ENCODE measurements at places on chromosomes 11 and 22.

GRCh38 chr11:57650739-57651090 is 1.0 kb upstream of the YPEL4 start:
- no peak for DNase-seq

DNA sequence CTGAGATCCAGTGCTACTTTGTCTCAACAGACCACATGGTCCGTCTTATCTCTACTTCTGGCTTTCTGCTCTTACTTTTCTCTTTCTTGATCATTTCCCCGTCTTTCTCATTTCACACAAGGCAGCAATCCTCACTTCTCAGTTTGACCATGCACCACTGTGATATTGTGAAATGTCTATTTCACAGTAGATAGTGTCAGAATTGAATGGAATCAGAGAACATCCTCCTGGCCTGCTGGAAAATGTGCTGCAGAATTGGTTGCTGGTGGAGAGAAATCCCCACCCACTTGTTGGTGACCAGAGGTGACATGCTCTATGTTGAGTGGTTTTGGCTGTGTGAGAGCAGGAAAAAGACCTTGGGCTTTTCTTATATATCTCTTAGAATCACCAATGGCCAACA is 57.8 kb upstream of the RCN1 start:
- DNase-seq: peak; percentile 11

DNA sequence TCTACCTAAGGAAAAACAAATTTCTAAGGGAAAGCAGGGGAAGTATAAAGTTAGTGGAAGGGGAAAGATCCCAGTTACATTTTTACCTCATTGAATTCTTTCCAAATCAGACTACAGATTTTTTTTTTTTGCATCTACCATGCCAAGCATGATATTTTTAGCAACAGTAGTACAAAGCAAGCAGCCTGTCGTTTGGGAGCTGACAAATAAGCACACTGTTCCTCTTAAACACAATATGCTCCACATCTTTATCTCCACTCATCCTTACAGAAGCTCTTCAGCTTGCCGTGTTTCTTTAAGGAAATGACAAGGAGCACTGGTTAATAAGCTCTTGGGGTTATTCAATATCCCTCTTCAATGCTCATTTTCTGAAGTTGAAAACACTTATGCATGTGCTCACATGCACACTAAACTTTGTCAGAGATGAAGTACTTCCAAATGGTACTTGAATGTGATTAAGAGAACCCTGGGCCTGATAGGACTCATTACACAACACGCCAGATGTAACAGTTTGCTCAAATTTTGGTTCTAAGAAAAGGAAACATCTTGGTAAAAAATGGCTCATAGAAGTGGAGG is 53.8 kb downstream of the PAX6 start:
- DNase-seq: no peak

- DNase-seq: no peak
These were observed 22.7 kb upstream of the RASD2 start for GRCh38 chr22:35517769-35518530.

- no peak for DNase-seq
These were observed 17.3 kb downstream of the TRMU start for GRCh38 chr22:46352691-46353386.

GRCh38 chr22:19406281-19406811 is 25.2 kb downstream of the HIRA start:
- no peak for DNase-seq

DNA sequence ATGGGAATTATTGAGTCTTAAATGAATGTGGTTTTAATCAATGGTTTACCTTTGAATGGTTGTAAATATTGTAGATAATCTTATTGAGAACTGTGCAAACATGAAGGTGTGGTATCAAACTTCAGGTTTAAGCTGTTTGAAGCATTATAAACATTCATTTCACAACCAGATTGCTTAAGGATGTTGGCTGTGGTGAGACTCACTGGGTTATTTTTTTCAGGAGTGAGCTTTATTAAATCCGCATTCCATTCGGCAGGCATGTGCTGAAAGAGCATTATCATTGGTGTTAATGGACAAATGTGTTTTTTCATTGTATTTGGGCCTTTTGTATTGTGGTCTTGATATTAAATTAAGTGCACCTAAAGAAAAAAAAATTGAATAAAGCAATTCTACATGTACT is 9.7 kb downstream of the MMP3 start:
- no peak for DNase-seq

- peak; percentile 69 for DNase-seq
These were observed 167.0 kb upstream of the RASSF10 start for GRCh38 chr11:12841946-12842630.

- no peak for DNase-seq
These were observed 340.0 kb downstream of the METTL15 start for GRCh38 chr11:28448186-28448585.

DNA sequence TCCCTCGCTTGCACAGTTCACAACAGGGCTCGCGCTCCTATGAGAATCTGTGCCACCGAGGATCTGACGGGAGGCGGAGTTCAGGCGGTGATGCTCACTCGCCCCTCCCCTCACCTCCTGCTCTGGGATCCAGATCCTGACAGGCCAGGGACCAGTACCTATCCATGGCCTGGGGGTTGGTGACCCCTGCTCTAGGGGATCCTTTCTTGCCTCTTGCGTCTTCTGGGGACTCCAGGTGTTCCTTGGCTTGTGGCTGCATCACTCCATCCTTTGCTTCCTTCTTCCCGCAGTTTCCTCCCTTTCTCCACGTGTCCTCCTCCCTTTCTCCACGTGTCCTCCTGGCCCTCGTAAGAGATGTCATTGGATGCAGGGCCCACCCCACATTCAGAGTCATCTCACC is 30.6 kb upstream of the KRTAP5-7 start:
- no peak for DNase-seq

DNA sequence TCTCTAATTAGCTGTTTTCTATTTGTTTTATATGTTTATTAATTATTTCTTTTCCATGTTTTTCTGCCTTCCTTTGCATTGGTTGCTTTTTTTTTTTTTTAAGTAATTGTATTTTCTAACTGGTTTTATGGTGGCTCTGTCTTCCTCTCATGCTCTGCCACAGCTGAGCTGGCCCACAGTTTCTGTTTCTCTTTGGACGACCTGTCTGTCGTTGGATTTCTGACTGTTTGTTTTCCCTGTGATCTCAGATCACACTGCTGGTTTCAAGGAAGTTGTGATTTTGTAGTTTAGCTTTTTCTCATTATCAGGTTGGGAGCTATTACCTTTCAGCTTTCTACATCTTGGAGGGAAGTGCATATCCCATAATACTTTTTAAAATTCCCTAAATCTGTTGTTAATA is 15.9 kb upstream of the OR6M1 start:
- DNase-seq: no peak

DNA sequence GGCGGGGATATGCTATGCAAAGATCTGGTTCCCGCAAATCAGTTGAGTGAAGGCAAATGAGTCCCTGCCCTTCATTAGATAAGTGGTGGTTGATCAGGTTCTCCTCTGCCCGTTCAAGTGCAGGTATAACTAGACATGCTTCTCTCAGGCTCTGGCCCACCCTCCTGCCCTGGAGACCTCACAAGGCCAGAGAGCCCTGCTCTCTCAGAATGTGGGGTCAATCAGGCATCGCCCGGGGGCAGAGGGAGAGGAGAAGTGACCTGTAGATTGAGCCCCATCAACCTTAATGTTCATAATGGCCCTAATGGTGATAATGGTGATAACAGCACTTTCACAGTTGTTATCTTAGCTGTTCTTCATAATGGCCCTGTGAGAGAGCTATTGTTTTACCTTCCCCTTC is 224.3 kb downstream of the DSCAML1 start:
- DNase-seq: no peak

- peak; percentile 85 for DNase-seq
These were observed 23.4 kb downstream of the PANX1 start for GRCh38 chr11:94151903-94152677.

GRCh38 chr11:33635161-33635560 is 65.5 kb downstream of the C11orf91 start:
- DNase-seq: no peak

- peak; percentile 9 for DNase-seq
These were observed 369 bp downstream of the DHCR7 start for GRCh38 chr11:71447791-71448256.

- DNase-seq: no peak
These were observed 86.0 kb upstream of the GRIK4 start for GRCh38 chr11:120425527-120425926.

GRCh38 chr11:116791002-116791812 is 472 bp downstream of the APOA5 start:
- peak; percentile 45 for DNase-seq

GRCh38 chr11:114281388-114281956 is 14.7 kb upstream of the NNMT start:
- DNase-seq: no peak

- DNase-seq: no peak
These were observed 85.5 kb downstream of the KCNQ1 start for GRCh38 chr11:2530131-2530854.

DNA sequence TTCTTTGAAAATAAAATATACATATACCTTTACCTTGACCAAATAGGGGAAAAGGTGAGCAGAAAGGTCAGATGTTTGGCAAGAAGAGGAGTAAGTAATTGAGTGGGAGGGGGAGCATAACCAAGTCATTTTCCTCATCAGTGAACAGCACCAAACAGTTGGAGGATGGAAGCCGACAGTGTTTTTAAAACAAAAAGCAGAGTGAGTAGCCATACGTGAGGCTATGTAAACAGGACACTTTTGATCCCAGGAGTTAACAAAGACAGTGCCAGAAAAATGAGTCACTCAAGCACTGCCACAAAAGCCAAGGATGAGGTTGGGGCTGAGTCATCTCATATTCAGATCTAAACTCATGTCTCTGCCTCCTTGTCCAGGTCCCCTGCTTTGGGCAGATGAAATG is 734.7 kb downstream of the KCNA4 start:
- peak; percentile 92 for DNase-seq

DNA sequence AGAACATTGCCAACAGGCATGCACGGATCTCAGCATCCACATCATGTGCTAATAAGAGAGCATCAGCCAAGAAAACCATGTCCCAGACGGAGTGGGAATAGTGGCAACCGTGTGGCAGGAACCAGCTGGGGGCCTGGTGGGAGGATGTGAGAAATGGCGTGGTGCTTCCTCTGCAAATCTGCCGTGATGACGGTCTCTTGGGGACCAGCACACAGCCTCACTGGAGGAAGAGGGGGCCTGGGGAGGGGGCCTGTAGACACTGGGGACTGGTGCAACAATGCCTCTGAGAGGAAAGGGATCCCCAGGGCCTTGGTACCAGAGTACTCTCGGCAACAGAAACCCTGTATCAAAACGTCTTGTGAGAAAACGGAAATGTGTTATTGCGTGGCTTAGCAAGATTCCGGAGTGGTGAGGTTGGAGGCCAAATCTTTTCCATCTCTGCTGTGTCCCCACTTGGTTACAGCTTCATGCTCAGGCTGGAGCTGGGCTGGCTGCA is 154.3 kb upstream of the TBCEL start:
- no peak for DNase-seq

DNA sequence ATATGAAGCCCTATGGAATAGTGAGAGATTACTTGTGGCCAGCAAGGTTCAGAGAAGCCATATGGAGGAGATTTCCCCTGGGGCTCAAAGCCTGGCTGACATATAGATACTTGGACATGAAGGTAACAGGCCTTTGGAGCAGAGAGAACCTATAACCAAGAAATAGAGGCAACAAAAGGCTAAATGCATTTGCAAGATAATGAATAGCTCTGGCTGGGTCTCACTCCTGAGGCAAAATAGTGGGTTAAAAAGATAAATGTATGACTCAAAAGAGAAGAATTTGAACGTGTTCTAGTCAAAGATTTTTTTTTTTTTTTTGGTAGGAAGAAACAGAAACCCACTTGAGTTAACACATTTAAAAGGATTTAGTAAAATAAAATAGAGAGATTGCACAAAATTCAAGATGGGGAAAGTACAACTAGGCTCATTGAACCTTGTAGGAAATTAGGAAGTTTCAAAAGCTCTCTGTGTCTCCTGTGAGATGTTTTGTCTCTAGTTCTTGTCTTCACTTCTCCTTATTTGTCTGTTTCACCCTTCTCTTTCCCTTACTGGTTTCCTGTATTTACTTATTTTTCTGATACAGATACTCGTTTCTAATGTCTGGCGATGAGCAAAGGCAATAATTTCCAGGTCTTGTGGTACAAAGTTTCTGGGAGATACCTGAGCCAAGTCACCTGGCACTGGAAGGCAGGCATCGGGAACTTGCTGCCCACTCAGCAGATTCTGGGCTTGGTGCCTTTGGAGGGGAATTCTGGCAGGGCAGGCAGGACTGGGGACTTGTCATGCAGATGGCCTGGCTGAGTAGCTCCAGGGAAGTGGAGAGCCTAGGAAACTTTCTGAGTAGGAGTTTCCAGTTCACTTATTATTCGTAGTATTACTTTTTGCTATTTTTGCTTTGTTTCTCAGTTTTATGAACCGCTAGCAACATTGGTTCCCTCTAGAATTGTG is 49.2 kb upstream of the SESN3 start:
- no peak for DNase-seq

DNA sequence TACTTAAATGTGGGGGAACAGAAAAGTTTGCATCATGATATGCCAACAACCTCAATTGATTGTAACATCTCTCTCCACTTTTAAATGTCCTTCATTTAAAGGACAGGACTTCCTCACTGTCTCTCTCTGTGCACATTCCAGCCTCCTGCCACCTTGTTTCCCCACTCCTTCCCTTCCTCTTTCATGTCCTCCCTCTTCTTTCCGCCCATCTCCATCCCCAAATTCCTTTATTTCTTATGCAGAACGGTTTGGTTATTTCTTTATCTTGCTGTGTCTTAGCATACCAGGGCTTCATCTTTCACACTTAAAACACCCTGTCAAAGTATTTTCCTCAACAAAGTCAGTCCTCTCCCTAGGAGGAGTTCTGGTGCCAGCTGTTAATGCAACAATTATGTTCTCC is 293.8 kb downstream of the NXPE2 start:
- no peak for DNase-seq

GRCh38 chr11:109138196-109138595 is 283.8 kb upstream of the C11orf87 start:
- DNase-seq: peak; percentile 32

DNA sequence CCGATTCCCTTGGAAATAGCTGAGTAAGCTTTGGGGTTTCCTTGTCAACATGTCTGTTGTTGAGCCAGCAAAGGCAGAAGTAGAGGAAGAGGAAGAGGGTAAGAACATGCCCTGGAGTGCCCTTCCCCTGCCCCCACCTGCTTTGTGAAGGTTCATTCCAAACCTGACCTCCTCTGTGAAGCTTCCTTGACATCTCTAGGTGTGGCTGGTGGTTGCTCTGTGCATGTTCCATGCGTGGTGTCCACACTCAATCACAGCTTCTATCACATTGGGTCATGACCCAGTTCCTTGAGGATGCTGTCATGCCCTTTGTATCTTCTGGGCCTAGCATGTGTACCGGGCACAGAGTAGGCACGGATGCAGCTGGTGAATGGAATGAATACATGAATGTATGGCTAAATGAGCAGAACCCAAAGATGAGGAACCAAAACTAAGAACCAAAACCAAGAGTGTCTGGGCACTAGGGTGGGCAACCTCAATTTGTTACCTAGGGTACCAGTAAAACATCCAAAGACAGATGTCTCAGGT is 23.7 kb upstream of the FXYD6 start:
- no peak for DNase-seq

- peak; percentile 85 for DNase-seq
These were observed 39.9 kb downstream of the MAML2 start for GRCh38 chr11:96303064-96303463.

Measured in HCEC 1CT (cell line).